ENCODE measurements at places on chromosomes 4 and X.

- no peak for DNase-seq
Observed at GRCh38 chr4:8719421-8719820, 126.9 kb downstream of the CPZ start.

DNA sequence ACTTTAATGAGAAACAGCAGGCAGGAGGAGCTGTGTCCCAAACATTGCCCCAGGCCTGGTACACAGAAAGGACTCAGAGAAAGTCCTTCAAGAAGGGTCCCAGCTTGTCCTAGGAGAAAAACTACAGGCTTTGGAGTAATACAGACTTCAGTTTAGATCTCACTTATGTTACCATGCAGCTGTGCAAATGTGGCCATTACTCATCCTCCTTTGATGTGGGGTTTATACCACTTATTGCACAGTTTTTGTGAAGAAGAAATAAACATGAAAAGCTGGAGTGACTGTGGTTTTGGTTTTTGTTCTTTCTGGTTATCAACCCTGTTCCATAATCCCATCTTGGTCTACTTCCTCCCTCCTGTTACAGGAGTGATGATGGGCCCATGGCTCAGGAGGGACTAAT, 8.1 kb upstream of the CYTL1 start:
- DNase-seq, result no peak

DNA sequence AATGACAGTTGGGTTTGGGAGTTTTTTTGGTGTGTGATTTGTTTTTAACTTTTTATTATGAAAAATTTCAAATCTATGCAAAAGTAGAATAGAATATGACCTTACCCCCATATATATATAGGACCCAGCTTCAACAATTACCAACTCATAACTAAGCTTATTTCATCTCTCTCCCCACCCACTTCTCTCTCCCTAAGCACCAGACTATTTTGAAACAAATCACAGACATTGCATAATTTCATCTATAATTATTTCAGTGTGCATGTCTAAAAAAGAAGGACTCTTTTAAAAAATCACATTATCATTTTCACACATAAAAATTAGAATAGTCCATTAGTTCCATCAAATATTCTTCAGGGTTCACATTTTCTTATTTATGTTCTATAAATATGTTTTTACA, 28.3 kb upstream of the NKX6-1 start:
- no peak for DNase-seq

GRCh38 chr4:152304220-152304619, 231.7 kb downstream of the FBXW7 start:
- no peak for DNase-seq

GRCh38 chr4:150546286-150546685, 35.7 kb upstream of the MAB21L2 start:
- DNase-seq, result no peak

DNA sequence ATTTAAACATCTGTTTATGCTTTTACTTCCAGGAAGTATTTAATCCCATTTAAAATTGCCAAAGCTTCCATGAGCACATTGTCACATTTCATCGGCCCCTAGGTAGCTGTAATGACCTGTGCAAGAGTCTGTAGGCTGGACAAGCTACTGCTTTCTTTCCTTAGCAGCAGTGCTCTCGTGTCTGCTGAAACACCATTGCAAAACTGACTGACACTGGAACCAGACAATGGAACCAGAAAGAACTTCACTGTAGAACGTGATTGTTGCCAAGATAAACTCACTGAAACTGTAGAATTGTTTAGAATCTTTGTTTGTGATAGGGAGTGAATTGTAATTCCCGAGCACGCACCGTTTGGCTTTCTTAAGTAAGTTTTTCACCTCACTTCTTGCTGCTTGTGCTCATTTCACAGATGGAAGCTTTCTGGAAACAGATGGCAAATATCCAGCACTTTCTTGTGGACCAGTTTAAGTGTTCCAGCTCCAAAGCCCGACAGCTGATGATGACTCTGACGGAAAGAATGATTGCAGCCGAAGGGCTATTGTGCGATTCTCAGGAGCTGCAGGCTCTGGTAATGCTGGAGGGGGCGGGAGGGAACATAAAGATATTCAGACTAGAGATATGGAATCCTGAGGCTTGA, 36.9 kb downstream of the EVC start:
- no peak for DNase-seq

- no peak for DNase-seq
Observed at GRCh38 chr4:99648321-99648720, 9.3 kb downstream of the C4orf54 start.

DNA sequence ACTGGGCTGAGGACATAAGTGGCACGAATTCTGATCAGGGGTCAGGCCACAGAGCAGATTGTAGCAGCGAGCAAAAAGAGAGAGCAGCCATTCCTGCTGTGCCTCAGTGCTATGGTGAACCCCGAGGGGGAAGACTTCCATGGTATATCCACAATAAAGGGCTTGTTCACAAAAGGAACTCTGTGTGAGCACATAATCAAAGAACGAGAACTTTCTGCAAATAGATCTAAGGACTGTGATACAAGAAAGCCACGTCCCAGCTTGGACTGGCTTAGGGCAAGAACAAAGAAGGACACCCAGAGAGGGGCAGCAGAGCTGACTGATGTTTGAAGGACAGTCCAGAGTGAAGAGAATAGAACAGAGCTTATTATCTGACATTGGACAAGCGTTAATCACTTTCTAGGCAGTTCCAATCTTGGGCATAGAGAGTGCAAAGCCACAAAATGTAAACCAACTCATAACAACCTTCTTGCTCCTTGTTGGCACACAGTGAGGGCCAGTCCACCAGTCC, 24.0 kb downstream of the PPEF2 start:
- no peak for DNase-seq

- DNase-seq, result no peak
Observed at GRCh38 chrX:41265615-41266014, 68.3 kb upstream of the DDX3X start.

Measured in chondrocyte (in vitro differentiated cells).